ENCODE measurements at places on chromosomes 6 and 20.

- no peak for DNase-seq
Measured at GRCh38 chr20:7849675-7850074, 90.6 kb downstream of the HAO1 start.

DNA sequence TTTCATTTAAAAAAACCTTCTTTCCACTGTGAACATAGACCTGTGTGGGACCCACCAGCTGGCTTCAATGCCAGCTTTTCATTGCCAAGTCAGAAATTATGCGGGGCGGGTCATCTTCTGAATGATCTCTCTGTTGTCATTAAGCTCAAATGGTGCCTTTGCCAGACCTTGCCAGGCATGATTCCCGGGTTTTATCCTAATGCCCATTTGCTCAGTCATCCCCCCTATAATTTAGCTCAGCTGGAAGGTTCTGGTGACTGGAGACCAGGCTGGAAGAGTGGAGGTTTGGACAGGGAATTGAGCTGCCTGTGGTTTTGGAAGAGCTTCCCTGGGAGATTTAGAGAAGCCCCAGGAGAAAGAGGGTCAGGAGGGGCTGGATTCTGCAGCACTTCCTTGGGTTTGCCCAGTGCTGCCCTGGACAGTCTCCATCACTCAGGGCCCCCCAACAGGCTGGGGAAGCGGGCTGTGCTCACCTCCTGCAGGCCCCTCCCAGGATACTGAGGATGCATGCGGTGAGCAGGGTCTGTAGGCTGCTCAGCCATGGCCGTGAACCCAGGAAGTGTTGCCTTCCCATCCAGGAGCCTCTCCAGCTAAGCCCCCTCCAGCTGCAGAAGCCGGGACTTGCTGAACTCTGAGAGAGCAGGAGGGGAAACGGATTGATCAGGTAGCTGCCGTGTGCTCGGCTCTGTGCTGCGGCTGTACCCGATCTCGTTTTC lies 273.0 kb downstream of the CDH4 start:
- DNase-seq: no peak

GRCh38 chr20:39619271-39619785 lies 657.2 kb downstream of the DHX35 start:
- no peak for DNase-seq

DNA sequence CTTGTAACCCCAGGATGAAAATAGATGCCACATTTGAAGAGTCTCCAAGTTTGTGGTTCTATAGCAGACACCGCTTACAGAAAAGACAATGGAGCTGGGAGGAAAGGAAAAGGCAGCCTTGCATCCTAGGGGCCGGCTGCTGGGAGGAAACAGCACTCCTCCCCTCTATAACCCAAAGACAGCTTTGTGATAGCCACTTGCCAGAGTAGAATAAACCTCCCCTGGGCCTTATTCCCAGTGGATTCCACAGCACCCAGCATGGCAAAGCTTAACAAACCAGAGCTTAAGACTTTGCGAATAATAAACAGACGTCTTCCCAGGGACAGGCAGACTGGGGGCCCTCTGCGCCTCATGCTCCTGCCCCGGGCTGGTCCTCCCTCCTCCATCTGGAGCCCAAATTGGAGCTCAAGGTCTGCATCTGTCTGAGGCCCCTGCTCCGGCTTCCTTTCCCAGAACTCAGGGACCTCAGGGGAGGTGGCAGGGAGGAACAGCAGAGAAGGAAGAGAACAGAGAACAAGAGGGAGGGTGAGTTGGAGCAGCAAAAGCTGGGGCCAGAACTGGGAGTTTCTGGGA lies 8.8 kb upstream of the TAF8 start:
- no peak for DNase-seq

DNA sequence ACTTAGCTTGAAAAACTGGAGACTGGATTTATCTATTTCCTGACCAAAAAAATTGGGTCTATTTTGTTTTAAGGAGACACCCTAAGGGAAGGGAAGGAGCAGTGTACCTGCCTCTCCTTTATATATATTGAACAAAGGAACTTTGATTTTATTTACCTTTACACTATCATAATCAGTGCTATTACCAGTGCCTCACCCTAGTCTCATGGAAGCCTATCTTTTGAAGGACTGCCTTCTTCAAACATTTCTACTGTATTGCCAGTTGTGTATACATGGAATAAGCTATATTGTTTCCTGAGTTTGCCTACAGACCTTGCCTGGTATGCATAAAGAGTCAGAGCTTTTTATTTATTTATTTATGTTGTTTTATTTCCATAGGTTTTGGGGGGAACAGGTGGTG lies 124.9 kb downstream of the UTRN start:
- DNase-seq: no peak

GRCh38 chr20:55677011-55677410 lies 328.3 kb downstream of the CBLN4 start:
- no peak for DNase-seq

GRCh38 chr6:3610206-3610605 lies 141.3 kb downstream of the PXDC1 start:
- DNase-seq: no peak

- no peak for DNase-seq
Measured at GRCh38 chr20:36205026-36205425, 31.3 kb upstream of the AAR2 start.

DNA sequence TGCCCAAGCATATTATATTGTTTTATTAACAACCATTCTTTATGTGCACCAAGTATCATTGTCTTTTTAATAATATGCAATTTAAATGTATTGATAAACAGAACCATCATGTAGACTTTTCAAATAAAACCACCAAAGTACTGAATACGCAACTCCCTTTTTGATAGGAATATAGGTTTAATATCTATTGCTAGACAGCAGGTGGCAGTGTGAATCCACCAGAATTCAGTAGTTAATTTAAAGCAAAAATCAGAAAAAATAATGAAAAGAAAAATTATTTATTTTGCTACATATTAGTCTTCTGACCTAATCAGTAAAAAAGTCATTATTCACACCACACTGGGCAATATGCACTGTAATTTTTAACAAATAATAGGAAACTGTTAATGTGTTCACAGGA lies 143.7 kb downstream of the KLHL32 start:
- DNase-seq: peak; percentile 28

- DNase-seq: peak; percentile 90
Measured at GRCh38 chr20:50304923-50305635, 114.4 kb downstream of the CEBPB start.

DNA sequence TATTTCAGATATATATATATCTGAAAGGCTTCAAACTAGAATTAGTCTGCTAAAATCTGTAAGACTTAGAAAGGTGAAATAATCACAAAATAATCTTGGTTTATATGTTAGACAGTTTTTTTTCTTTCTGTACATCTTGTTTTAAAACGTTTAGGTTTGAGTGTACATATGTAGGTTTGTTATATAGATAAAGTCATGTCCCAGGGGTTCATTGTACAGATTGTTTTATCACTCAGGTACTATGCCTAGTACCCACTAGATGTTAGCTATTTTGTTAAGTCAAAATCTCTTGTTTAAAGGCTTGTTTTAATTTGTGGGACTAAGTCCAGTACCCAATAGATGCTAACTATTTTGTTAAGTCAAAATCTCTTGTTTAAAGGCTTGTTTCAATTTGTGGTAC lies 1339.0 kb upstream of the CITED2 start:
- DNase-seq: no peak

DNA sequence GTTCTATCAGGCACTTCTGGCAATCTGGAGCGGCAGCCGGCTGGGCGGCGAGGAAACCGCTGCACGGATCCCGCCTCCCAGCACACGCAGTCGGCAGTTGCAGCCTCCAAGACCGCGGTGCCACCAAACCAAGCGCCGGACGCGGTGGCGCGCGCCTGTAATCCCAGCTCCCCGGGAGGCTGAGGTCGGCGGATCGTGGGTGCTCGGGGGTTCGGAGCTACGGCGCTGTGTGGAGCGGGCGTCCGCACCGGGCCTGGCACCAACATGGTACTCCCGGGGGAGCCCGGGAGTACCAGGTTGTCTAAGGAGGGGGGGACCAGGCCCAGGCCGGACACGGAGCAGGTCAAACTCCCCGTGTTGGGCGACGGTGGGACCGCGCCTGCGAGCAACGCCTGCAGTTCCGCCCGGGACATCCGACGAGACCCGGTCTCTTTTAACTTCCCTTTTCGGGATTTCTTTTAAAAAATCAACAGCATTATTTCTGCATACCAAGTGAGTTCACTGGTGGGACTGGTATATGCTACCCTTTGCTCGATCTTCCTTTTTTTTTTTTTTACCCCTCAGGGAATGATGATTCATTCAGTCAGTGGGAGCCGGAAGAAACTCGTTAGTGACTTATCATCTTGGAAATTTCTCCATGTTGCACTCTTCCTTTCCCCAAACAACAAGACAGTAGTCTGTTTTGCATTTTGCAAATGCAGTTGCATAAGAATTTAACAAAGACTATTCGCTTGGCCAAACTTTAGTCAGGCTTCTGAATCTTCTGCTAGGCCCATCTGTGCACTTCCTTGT lies 27.6 kb downstream of the ZNF311 start:
- no peak for DNase-seq

DNA sequence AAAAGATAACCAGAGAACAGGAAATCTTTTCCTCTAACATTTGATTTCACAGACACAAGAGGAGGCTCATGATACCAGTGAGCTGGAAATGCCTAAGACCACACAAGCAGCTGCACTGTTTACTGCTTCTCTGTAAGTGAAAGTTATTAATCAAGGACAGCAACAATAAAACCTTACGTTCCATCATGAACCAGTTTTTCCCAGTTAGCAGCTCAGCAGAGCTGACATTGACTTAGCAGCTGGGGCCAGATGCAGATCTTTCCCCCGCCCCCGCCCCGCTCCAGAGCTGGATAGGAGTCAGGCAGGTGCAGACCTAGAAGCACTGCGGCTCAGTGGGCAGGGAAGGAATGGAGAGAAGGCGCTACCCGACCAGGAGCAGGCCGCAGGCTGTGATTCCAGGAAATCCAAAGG lies 275.2 kb downstream of the GMDS start:
- peak; percentile 38 for DNase-seq

DNA sequence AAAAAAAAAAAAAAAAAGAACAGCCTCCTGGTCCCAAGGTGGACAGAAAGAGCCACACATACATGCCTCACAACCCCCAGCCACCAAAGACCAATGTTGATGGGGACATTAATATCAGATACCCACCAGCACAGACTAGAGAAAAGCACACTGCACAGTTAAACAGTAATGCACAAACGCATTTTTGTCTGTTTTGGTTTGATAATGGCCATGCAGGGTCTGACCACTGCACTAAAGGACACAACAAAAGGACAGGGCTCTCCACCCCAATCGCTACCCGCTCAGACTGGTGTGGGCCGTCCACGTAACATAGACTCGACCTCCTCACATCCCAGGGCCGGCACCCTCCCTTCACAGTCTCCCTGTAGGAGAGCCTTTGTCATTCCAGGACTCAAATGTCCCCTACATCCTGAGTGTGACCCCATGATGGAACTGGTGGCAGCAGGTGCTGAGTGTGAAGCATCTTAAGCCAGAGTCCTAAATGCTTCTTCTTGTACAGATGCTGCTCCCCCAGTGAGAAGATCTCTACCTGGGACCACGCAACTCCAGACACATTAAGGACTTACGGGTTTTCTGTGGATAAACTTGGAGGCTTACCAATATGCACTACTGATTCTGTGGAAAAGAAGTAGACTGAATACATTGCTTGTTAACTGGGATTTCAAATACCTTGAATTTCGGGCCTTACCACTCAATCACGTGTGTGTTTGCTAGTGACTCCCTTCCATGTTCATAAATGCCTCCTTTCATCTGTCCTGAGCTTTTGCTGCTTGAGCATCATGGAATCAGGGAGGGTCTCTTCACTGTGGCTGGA lies 28.0 kb downstream of the RRBP1 start:
- no peak for DNase-seq

DNA sequence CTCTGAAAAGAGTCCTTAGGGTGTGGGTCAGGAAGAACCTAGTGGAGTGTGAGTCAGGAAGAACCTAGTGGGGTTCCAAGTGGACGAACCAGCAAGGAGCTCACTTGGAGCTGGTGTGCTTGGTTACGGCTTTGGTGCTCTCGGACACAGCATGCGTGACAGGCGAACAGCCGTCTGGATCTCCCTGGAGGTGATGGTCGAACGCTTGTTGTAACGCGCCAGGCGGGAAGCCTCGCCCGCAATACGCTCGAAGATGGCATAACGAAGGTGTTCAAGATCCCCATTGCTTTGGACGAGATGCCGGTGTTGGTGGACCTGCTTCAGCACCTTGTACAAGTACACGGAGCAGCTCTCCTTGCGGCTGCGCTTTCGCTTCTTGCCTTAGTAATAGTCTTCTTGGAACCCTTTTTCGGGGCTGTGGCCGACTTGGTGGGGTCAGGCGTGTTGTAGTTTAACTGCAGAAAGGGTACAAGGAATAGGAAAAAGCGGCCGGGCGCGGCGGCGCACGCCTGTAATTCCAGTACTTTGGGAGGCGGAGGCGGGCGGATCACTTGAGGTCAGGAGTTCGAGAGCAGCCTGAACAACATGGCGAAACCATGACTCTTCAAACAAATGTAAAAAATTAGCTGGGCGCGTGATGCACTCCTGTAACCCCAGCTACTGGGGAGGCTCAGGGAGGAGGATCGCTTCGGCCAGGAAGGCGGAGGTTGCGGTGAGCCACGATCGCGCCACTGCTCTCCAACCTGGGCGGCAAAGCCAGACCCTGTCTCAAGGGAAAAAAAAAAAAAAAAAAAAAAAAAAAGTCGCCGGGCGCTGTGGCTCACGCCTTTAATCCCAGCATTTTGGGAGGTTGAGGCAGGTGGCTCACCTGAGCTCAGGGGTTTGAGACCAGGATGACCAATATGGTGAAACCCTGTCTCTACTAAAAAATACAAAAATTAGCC lies 48.0 kb downstream of the OR2B2 start:
- DNase-seq: no peak

GRCh38 chr6:19013026-19013705 lies 626.0 kb downstream of the RNF144B start:
- no peak for DNase-seq

GRCh38 chr6:158627168-158627939 lies 17.2 kb downstream of the DYNLT1 start:
- no peak for DNase-seq

DNA sequence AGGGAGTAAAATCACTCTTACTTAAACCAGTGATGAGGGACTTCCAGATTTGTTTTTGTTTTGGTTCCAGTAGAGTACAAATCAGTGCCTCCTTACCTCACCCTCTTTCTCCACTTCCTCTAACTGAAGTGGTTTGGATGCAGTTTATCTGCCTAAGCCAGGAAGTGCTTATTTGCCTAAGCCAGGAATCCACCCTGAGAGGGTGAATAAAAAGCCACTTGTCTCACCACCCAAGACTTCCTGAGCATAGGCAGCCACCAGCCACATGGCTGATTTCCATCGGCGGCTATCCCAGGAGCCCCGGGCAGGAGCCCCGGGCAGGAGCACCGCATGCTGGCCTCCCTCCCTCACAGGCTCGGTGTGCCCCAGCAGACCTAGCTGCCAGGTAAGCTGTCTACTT lies 12.0 kb downstream of the LRP11 start:
- DNase-seq: no peak

- DNase-seq: no peak
Measured at GRCh38 chr6:142155895-142156757, 9.1 kb downstream of the VTA1 start.

DNA sequence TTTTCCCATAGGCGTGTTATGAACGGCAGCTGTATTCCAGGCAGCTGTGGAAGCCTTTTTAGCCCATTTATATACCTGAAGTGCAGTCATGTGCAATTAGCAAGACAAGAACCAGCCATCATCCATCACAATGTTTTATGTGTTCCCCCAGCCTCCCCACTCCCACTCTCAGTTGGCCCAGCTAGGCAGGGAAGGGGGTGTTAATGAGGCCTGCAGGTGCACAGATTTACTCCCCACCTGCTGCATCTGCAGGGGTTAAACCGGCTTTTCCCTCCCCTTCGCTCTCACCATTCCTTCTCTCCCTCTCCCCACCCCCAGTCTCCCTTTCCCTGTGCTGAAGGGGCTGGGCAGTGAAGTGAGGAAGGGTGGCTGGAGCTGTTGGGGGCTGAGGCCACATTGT lies 149.8 kb upstream of the AKAP12 start:
- DNase-seq: no peak

- DNase-seq: no peak
Measured at GRCh38 chr6:160801418-160801817, 99.4 kb downstream of the PLG start.
